Memory B cell (primary cell): ENCODE measurements at places on chromosomes 1 and 21.

DNA sequence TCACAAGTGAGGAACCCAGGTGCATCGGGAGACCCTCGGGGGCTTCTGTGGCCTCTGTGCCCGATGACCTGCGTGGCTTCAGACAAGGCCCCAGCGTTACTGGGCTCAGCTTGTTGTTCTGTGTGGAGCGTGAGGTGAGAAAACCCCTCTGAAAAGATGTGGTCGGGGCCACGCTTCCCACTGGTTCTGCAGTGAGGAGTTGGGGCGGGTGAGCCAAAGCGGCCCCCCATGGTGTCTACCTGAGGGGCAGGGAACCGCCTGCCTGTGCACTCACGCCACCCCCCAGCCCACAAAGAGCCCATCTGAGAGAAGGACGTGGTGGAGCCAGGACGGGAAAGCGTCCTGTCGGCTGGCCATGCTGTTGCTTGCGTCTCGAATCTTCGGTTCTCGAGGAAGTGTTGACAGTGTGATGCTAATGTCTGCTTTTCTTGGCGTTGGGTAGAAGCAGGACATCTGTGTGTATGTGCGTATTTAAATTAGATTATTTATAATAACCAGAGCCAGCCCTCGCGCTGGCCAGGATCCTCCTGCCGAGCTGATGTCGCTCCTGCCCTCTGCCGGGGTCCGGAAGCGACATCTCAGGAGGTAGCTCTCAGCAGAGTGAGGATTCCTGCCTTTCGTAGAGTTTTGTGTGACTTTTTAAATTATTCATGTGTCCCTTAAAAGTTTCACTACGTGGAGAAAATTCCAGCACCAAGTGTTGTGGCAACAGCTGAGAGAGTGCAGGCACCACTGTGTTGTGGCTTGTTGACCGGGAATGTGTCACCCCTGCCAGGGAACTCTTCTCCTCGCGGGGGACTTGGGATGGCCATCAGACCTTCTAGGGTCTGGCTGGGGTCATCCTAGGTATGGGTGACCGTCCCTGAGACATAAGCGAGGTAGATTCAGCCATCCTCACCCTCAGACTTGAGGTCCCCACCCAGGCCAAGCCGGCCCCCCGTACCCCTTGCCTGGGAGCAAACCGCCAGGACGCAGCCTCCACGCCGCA lies 15.3 kb downstream of the TMEM201 start:
- DNase-seq: no peak

- no peak for DNase-seq
Measured at GRCh38 chr1:44249543-44249942, 36.3 kb downstream of the DMAP1 start.

- DNase-seq: no peak
Measured at GRCh38 chr1:230804396-230804795, 57.2 kb downstream of the CAPN9 start.

DNA sequence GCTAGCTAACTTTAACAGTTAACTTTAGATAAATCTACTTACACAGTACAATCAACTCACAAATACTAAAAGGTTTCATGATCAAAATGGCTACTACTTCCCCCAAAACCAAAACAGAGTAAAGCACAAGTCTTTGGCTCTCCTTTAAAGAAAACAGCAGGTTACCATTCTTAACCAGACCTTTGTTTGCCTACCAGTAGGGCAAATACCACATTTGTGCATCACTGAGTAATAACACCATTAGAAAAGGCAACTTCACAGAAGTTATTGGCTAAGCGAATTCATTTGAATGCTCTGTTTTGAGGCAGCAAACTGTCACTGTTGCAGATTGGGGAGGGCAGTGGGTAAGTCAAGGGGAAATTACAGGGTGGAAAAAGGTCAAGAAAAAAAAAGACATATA lies 17.3 kb upstream of the SERPINC1 start:
- no peak for DNase-seq

- no peak for DNase-seq
Measured at GRCh38 chr1:93636712-93637111, 44.9 kb downstream of the BCAR3 start.

DNA sequence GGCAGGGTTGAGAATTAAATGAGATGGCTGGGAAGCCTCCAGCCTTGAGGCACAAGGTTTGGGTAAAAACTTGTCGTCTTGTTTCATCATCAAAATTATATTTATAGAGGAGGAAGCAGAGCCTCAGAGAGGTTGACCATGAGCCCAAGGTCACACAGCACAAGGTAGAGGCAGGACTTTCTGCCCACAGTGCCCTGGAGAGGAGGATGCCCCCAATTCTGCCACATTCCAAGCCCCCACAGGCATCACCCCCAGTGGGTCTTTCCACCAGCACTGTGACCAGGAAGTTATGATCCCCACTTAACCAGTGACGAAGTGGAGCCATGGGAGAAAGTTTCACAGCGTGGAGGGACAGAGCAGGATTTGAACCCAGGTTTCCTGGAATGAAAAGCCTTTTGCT lies 400.0 kb downstream of the MATN1 start:
- no peak for DNase-seq

DNA sequence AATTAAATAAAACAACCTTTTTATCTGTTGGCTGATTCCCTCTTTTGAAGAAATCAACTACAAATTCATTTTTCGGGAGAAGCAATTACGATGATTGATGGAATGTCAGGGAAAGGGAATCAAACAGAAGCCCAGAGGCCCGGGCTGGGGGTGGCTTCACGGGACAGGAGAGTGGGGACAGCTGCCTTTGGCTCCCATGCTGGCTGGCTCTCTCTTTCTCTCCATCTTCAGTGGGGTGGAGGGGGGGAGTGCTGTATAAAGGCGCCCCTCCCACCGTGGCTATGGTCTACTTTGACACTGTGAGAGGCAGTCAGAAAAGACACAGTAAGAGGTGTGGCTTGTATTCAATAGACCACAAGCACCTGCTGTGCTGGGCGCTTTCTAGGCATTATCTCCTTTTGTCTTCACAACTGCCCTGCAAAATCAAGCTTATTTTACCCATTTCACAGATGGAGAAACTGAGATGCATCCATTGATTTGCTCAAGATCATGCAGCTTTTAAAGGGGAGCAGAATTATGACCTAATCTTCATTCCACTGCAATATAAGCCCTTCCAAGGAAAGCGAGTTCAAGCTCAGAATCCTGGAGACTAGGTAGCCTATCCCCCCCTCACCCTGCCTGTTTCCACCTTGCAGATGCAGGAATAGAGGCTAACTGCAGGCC lies 92.9 kb downstream of the GRIK3 start:
- DNase-seq: no peak

DNA sequence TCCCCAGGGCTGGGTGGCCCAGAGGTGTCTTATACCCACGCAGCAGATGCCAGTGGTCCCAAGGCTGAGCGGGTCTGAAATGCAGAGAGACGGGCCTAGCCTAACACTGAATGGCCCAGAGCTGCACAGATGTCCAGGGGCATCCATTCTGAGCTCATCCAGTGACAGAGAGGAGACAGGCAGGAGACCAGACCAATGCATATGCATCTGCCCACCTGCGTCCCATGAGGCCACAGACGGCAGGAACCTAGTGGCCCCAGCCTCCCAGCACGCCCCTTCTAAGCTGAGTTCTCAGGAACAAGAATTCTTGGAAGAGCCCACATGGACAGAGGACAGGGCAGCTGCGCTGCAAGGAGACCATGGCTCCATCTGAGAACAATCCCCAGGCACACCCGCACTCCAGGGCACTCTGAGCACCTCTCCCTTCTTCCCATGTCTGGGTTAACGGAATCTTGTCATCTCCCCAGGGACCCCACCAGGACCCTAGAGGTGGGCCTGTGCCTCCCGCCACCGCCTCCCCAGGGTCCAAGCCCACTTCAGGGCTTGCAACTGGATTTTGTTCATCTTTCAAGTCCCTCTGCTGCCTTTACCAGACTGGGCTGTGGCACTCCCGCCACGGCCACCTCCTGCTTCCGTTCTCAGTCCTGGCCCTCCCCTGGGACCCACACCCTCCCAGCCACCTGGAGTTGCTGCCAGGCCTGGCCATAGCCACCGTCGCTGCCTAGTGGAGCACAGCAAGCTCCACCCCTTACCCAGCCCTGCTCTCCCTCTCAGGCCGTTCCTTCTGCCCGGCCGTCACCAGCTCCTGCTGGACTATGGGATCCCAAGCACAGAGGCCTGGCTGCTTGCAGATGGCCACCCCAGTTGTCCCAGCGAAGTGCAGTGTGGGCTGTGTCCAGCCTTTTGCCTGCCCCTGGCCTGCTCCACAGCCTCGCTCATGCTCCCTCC lies 3.3 kb downstream of the WNT3A start:
- DNase-seq: no peak

GRCh38 chr1:999725-1000356 lies at the start of gene HES4:
Gene HES4 (minus strand): TSS chr1:1000097. CDS start chr1:999973, 124 bp downstream.
- peak; percentile 69 for DNase-seq

- DNase-seq: peak; percentile 69
Measured at GRCh38 chr1:11650331-11650991, 3.8 kb downstream of the FBXO2 start.

DNA sequence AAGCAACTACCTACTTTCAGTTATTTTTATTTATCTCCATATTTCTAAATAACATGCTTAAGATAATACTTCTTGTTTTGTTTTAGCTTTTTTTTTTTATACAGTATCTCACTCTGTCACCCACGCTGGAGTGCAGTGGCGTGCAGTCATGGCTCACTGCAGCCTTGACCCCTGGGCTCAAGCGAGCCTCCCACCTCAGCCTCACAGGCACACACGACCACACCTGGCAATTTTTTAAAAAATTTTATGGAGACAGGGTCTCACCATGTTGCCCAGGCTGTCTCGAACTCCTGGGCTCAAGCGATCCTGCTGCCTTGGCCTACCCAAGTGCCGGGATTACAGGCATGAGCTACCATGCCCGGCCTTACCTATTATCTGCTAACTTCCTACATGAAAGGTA lies 20.6 kb downstream of the TUT4 start:
- no peak for DNase-seq

DNA sequence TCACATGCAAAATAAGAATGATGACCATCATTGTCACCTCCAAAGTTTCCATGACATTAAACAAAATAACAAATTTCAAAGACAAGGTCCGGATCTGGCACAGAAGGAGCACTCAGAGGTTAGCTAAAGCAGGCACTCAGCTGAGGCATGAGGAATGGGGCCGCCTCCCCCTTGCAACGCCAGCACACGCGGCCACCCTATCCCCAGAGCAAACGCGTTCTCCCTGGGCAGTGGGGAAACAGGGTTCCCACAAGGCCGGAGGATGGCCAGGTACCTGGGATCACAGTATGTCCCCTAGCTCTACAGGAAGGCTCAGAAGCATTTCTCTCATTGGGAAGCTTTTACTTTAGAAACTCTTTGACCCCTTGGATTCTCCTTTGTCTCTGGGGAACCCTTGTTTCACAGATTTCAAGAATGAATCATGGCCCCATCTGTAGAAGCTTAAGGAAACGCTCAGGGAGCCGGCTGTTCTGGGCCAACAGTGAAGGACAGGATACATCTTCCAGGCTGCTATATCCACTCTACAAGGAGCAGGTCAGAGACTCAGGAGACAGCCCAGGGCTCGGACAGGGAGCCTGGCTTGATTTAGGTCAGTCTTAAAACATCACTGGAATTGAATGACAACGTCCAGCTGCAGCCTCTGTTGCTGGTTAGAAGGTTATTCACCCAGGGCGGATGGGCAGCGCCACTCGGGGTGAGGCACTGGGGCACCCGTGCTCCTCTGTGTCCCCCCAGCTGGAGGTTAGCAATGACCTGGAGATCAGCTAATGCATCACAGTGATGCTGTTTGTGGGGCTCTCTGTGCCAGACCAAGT lies 496.4 kb downstream of the NPHP4 start:
- DNase-seq: no peak

DNA sequence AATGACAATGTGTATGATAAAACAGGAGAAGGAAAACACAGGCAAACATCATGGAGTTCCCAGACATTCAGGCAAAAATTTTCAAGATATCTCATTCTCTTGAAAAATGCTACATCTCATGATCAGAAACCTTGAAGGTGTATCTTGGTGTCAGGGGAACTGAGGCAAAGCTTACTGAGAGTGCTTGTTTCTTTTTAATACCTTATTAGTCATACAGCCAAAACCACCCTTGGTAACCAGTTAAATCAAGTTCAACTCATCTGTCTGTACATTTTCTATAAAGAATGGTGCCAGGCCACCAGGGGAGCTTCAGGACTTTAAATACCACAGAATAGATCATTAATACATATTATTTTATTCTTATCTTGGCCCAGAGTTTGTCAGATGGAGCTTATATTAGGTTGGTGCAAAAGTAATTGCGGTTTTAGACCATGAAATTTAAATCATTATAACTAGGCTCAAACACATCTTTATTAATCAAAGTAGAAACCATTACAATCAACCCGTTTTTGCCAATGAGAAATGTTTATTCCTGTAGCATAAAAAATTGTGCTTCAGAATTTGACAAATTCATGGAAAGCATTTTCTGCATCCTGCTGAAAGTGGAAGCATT lies 1036.0 kb downstream of the AMY1C start:
- no peak for DNase-seq

DNA sequence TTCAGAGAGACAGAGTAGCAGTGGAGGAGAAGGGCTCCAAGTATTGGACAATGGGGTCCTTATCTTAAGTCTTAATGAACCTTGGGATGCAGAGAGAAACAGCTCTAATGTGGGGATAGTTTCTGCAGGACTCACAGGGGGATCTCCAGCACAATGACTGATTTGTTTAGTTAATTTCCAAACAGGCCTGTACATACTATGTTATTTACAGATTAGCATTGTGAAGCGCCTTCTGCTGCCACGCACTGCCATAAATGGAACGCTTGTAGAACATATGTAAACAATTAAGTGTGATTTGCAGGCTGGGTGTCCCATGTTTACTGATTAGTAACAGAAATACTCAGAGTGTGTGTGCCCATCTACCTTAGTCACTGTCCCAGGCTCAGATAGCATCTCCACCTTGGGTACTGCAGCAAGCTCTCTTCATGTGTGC lies 56.1 kb downstream of the NTPCR start:
- DNase-seq: no peak

GRCh38 chr1:226806988-226807387 lies 63.4 kb upstream of the PSEN2 start:
- DNase-seq: no peak

DNA sequence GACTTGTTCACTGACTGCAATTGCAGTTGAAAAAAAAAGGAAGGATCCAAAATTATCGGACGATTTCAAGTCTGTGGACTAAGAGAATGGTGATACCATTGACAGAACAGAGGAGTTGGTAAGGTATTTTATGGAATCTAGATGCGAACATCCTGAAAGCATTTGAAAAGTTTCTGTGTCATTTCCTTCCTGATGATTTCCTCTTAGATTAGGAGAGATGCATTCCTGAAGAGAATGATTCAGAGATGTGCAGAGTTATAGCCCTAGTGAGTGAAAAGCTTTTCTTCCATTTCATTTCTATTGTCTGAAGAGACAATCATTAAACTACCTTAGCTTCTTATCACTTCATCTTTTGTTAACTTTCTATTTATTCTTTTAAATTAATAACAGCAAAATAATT lies 200.0 kb downstream of the KCNK2 start:
- DNase-seq: no peak

GRCh38 chr1:183259924-183260323 lies 73.9 kb downstream of the LAMC2 start:
- DNase-seq: no peak

DNA sequence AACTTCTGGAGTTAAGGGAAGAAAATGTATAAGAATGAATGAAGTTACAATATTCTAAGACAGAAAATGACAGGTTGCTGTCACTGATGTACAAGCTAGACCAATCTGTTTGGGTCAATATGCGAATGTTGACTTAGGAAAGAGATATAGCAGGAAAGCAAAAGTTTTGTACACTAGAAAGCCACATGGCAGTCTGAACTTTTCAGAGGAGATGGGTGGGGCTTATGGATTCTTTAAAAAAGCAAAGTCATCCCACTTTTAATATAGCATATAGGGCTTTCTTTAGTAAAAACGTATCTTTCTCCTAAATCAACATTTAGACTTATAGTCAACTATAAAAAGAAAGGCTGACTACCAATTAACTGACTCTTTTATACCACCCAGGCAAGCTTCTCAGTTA lies 381.2 kb downstream of the PTPRC start:
- no peak for DNase-seq

GRCh38 chr1:92754000-92754718 lies 30.7 kb downstream of the EVI5 start:
- no peak for DNase-seq
